ENCODE measurements at places on chromosomes 2 and 18.
A peak's percentile ranks its signal among the peaks of the same experiment; 100 is the strongest.

GRCh38 chr2:36697424-36698066, 1.0 kb downstream of the VIT start:
- no peak for DNase-seq

DNA sequence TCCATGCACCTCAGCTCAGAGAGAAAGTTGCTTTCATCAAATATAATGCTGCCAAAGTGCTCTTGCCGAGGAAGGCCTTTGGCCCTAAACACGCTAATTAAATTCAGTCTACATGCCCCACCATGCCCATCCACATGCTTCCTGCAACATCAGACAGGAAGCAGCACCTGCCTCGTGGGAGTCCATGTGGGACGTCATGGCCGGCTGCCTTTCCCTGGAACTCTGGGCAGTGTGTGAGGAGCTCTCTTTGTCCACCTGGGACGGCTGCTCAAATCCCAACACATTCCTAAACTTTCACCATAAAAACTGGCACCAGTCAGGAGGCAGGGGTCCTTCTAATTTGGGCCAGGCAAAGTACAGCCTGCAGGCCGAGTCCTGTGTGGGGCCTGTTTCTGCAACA, 23.1 kb downstream of the FAM178B start:
- DNase-seq: no peak

DNA sequence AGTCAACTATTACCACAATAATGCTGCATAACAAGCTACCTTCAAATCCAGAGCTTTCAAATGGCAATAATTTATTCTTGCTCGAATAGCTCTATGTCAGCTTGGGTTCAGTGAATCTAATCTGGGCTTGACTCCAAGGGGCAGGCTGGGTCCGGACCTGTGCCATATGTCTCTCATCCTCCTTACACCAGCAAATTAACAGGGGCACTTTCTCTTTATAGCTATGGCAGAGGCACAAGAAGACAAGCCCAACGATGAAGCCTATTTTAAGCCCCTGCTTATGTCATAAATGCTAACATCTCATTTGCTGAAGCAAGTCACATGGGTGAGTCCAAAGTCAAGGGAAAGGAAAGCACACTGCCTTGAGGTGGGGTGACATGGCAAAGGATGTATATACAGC, 13.3 kb upstream of the ZNF521 start:
- DNase-seq: no peak

- no peak for DNase-seq
Measured at GRCh38 chr2:169838743-169839489, 11.7 kb downstream of the UBR3 start.

DNA sequence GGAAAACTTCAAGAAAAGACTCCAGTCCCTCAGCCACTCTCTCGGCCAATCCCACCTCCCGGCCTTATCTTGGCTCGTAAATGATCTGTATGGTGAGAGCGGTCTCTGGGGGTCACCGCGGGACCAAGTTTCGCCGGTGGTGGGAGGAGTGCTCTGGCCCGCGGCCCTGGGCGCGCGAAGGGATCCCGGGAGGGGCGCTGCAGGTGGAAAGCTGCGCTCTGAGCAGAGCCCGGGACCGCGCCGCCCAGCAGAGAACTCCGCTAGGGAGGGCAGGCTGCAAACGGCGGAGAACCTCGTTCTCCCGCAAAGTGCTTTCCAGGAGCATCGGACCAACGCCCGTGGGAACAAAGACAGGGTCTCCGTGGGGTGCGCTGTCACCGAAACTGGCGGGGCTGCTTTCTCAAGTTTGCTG, 622 bp downstream of the LRP2 start:
- DNase-seq: no peak

DNA sequence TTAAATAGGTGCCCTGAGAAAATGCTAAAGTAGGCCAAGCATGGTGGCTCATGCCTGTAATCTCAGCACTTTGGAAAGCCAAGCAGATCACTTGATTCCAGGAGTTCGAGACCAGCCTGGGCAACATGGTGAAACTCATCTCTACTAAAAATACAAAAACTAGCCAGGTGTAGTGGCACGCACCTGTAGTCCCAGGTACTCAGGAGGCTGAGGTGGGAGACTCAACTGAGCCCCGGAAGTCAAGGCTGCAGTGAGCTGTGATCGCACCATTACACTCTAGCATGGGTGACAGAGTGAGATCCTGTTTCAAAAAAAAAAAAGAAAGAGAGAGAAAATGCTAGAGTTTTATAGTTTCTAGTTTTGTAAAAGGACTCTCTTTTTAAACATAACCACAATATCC, 12.0 kb downstream of the ANKRD44 start:
- DNase-seq: no peak

DNA sequence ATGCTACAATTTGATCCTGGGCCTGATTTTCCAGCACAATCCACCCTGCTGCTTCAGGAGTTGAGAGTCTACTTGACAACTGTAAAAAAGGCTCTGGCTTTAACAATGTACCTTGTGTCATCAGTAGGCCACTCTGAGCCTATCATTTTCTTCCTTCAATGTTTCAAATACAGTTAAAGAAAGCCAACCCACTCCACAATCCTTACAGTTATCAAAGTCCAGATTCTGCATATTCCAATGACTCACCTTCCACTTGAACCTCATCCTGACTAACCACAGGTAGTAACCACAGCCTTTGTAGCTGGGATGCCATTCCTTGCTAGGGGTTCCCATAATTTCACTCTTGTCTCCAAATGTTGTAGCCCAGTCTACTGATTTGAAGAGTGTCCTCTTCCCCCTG, 35.5 kb upstream of the AQP4 start:
- DNase-seq: peak; percentile 11

GRCh38 chr2:67039517-67040103, 357.5 kb upstream of the ETAA1 start:
- DNase-seq: no peak

- DNase-seq: no peak
Measured at GRCh38 chr2:19785867-19786266, 115.9 kb downstream of the TTC32 start.

DNA sequence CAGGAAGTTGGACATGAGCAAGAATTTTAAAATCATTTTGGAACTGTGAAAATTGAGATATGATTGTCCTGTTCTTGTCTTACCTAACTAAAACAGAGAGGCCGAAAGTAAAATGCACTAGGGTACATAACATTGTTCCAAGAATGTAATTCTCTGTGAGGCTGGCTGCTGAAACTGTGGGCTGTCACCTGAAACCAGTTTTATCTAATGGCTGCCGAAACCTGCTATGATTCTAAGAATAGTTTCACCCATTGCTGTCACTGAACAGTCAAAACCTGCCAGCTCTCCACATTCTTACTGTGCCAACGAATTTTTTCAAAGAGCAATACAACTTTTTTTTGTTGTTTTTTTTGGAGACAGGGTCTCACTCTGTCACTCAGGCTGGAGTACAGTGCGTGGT, 119.3 kb upstream of the ZSWIM2 start:
- DNase-seq: no peak

DNA sequence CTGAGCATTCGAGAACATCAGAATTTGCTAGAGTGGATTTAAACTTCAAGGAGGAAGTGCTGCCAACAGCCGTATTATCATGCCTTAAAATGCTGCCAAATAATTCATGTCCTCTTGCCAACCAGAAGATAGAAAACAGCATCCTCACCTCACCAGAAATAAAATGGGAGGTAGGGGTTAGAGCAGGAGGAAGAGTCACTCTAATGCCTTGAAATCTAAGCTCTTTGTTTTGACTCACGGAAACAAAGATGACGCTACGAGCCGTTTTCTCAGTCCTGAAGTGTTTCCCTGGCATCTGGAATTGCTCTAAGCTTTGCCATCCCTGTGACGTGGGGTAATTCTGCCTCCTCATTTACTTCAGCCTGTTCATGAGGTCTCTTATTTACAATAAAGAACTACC, 97.1 kb downstream of the PRPF40A start:
- DNase-seq: no peak

- no peak for DNase-seq
Measured at GRCh38 chr2:189179570-189179950, at the start of gene COL5A2. COL5A2 (minus strand) TSS chr2:189179761; CDS start chr2:189179604, 157 bp downstream.

- DNase-seq: peak; percentile 6
Measured at GRCh38 chr2:211351987-211352386, 795.6 kb downstream of the CPS1 start.

DNA sequence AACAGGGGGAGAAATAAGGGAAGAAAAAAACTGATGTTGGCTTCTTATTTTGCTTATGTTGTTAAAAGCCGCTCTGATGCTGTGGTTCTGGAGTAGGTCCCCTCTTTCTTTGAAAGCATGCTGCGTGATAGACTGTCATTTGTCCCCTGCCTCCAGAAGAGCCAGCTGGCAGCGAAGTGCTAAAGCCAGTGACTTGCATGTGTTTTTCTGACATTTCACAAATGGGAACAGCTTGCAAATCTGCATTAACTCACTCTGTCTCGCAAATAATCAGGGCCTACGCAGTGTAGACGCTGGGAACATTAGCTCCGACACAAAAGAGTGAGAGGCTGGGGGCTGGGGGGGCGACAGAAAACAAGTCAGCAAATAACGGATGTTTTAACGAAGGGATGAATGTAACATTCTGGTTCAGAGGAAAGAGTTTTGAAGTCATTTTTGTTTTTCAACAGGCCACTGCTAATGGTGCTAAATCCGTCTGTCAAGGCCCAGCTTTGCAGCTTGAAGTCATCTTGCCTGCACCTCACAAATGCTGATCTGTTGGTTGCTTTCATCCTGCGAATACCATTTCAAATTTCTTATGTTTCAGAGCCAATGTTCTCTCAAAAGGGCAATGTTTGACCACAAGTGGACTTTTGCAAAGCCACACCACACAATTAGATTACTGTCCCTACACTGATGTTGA, 68.8 kb upstream of the PIK3C3 start:
- DNase-seq: no peak

DNA sequence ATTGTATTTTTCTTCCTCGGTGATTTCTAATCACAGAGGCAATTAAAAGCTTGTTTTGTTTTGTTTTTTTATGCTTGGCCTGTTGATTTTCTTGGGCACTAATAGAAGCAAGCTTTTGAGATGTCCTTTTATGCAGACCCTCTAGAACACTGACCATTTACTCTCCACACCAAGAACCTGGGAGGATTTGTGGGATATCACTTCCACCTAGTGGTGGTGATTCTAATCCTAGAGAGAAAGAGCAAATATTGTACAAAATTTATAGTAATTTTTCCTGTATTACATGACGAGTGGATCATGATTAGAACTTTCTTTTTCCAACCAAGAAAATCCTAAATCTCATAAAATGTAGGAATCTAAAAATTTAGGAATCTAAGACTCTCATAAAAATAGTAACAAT, 23.4 kb downstream of the NEMP2 start:
- peak; percentile 24 for DNase-seq

DNA sequence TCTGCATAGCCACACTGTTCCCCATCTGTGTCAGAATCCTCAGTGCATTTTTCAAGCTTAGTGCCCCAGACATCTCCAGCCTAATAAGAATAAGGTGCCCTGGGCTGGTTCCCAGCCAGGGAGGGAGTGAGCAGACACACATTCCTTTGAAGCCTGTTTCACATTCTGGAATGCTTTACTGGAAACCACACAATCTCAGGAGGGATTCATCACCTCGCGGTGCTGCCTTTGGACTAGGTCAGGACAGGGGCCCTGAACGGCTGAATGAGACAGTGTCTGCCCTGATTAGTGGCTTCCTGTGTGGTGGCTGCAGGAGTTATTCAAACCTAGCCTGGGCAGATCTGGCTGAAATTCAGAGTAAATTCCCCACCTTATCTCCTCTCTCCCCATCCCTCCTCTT, 108.0 kb upstream of the LDAH start:
- DNase-seq: peak; percentile 55

- no peak for DNase-seq
Measured at GRCh38 chr2:31944828-31945571, 65.8 kb downstream of the MEMO1 start.

GRCh38 chr2:36963106-36963505, 3.2 kb downstream of the STRN start:
- DNase-seq: no peak

GRCh38 chr2:215982465-215982875, 30.9 kb downstream of the MREG start:
- DNase-seq: peak; percentile 98

DNA sequence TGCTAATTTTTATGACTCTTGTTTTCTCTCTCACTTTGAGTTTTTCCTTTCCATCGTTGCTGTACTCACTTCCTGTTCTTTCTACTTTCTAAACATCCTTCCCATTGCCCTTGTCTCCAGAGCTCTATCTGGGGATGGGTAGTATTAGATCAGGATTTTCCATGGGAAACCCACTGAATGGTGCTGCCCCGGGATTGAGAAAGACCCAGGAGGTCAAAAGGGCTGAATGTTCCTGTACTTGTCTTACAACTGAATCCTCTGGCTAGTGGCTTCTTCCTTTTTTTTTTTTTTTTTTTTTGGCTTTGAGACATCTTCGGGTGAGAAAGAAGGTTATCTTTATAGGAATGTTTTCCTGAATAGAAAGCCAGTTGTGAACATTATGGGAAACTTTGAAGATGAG, 364.8 kb upstream of the SLC14A2 start:
- no peak for DNase-seq

GRCh38 chr2:168530982-168531622, 75.0 kb downstream of the CERS6 start:
- no peak for DNase-seq

GRCh38 chr18:21798126-21798525, 57.5 kb downstream of the MIB1 start:
- DNase-seq: no peak

DNA sequence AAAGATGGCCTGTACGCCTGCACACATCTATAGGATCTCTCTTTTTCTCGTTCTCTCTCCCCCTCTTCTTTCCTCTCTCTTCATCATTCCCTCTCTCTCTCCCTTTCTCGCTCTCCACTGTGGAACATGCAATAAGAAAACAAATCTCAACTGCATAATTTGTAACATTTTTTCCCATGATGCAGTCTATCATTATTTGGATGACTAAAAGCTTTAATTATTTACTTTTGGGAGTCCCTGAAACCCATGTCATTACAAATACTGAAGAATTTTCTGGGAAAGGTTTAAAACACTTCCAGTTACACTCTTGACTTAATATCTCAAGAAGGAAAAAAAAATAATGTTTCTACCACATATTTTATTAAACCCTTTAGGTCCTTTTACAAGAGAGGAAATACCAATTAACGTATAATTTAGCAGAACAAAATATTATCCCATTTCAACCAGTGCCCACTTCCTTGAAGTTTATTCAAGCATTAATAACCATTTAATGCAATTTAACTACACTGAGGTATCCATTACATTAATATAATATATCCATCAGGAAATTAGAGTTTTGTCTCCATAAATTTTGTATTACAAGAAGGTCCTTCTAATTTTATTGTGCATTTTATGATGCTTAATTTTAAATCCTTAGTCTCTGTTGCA, 1615.2 kb upstream of the ACVR2A start:
- no peak for DNase-seq

DNA sequence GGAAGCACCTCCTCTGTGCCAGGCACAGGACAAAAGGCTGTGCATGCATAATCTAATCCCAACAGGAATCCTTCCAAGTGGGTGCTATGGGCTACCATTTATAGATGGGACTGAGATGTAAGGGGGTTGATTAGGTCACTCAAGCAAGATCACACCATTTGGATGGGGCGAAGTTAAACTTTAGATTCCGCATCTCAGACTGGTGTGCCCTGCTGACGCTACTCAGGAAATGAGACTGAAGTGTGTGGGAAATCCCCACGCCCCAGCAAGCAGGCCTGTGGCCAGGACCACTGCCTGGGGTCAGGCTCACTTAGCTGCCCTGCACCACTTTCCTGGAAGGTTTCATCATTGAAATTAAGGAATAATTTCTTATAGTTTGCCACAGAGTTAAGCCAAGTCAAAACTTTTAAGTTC, 70.5 kb upstream of the PPP1CB start:
- peak; percentile 68 for DNase-seq

- no peak for DNase-seq
Measured at GRCh38 chr2:128809880-128810279, 491.2 kb upstream of the HS6ST1 start.

GRCh38 chr2:43193652-43194120, 32.7 kb downstream of the ZFP36L2 start:
- no peak for DNase-seq

- no peak for DNase-seq
Measured at GRCh38 chr2:36147670-36148390, 207.7 kb upstream of the CRIM1 start.
